Ammon's horn (tissue), 1 donor: ENCODE measurements at places on chromosomes 3 and 15.
A peak's percentile ranks its signal among the peaks of the same experiment; 100 is the strongest.

- no peak for DNase-seq
These were observed 3.3 kb upstream of the SLC38A3 start for GRCh38 chr3:50201573-50202315.

DNA sequence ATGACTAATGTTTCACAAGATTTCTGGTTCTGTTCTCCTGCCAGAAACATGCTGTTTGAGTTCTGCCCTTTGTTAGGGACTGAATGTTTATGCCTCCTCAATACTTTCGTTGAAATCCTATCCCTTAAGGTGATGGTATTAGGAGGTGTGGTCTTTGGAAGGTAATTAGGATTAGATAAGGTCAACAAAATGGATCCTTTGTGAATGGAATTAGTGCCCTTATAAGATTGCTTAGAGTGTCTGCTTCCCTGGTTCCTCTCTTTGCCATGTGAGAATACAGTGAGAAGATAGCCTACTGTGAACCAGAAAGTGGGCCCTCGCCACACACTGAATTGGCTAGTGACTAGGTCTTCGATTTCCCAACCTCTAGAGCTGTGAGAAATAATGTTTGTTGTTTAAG, 621.4 kb upstream of the ALCAM start:
- DNase-seq, result no peak

DNA sequence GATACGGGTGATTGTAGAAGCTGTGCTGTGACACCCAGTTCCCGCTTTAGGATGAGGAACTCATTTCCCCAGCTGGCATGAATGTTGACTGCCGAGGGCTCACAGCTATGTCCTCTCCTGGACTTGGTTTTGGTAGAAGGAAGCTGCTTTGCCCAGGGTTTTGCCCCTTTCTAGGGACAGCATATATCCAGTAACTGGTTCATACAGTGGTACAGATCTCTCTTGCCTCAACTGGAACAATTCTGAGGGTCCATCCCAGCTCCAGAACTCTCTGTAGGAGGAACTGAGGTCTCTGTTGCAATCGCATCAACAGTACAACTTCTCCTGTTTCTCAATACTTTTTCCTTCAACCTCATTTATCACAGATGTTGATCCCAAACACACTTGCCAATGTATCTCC, 54.5 kb upstream of the FNDC3B start:
- DNase-seq, result peak; percentile 64

DNA sequence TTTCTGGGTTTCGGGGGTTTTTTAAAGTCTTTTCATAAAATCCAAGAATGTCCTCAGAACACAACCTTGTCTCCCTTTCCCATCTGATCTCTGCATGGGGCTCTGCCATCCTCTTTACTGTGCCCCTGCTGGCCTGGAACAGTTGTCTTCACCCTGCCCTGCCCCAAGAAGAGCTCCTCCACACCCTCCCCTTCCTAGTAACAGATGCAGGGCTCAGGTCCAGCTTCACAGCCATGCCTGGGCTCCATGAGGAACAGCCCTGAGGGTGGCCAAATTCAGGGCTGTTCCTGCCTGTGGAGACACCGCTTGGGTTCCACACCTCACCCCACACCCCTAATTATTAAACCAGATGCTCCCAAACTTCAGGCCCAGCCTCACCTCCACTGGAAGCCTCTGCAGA, 12.9 kb upstream of the ULK3 start:
- no peak for DNase-seq

DNA sequence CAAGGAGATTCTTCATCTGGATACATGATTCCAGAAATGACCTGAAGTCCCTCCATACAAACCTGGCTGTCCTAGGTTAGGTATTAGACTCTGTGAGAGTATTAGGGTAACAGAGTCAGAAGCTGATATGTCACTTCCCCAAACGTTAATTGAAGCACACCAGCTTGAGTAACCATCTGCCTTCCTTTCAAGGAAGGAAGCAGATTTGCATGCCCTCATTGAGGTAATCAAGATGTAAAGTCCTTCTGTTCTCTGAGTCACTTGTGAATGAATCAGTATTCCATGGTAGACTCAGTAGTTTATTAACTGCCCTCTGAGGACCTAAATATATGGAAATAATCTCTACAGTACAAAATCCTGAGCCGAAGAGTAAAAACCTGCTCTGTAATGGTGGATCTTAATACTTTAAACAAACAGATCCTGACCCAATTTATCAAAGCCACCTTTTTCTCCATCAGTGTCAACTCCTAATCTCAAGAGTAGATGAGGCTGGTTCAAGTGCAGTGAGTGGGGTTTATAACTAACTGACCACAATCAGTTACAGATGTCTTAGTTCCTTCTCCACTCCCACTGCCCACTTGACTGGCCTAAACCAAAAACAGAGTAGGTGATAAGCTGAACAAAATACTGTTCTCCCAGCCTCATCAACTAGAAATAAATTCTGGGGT, 246.2 kb upstream of the CHRM5 start:
- no peak for DNase-seq

DNA sequence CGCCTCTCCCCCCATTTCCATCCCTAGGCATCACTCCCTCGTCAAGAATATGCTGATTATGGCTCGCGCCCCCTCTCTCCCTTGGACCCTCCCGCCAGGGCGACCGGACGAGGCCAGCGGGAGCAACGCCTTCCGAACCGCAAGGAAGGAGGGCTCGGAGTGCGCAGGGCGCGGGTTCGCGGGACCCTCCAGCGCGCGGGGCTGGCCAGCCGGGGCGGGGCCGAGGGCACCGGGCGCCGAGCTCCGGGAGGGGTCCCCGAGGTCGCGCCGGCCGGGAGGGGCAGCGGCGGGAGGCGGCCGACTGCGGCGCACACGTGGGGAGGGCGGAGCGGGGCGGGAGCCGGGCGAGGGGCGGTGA, 483 bp downstream of the EHD4 start:
- DNase-seq, result no peak

DNA sequence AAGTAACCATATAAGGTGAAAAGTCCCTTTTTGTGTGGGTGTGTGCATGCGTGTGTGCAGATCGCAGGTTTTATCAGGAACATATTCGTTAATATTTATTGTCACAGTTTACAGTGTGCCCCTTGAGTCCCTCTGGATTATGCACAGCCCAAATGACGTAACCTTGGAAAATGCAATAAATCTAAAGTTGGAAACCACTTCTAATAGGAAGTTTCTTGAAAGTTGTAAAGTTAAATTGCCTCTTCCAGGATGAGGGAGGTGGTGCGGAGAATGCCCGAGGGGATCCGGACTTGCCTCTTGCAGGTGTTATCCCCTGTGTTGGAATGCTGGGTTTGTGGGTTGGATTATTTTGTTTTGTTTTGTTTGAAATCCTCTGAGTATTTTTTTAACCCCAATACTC, 143.3 kb downstream of the CMSS1 start:
- DNase-seq, result no peak

DNA sequence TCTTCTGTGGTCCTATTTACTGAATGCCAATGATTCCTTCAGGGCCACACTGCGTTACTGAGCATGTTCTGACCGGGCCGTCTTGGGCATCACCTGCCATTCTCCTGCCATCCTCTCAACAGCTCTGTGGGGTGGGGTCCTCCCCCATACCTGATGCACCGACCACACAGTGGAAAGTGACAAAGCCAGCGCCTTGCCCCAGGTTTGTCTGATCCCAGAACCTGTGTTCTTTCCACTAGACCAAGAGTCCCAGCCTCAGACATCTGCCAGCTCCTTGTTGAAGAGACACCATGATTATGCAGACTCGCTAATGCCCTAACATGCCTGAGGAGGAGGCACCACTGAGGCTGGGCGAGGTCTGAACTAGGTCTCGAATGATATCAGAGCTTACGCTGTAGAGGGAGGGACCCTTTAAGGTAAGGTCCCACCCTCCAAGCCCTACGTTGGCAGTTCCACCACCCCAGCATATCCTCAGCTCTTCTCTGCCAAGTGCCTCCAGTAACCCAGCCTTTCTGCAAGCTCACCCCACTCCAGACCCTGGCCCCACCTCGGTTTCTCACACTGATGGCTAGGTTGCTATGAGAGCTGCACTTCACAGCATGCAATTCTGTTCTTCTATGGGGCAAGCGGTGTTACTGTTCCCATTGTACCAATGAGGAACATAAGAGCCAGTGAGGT, 29.8 kb upstream of the PLXNA1 start:
- DNase-seq, result no peak

DNA sequence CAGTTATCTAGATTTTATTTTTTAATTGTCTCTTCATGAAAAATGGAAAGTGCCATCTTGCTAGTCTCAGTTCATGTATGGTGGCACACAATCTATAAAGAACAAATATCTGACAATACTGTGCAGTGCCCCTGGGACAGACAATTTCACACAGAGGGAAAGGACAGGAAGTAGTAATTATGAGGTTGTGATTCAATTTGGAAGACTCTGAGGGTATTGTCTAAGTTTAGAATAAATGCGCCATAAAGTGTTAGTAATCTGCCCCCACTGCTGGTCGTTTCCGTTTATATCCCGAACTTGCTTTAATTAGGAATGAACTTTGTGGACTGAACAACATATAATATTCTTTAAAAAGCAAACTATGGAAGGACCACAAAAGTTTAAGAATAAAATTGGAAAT, 196.4 kb upstream of the SLC24A5 start:
- no peak for DNase-seq

DNA sequence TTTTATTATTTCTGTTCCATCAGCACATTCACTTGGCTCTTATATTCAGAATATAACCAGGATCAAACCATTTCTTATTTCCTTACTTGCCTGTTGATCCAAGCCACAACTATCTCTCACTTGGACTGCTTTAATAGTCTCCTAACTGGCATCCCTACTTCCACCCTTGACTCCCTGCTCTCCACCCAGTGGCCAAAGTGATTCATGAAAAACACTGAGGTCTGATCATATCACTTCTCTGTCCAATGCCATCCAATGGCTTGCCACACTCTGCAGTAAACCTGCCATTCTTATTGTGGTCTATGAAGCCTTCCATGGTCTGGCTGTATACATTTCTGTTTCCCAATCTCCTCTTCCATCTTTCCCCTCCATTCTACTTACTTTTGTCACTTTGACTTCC, 576.1 kb downstream of the PDCD6IP start:
- no peak for DNase-seq

- no peak for DNase-seq
These were observed 15.0 kb downstream of the ATR start for GRCh38 chr3:142563496-142563997.

DNA sequence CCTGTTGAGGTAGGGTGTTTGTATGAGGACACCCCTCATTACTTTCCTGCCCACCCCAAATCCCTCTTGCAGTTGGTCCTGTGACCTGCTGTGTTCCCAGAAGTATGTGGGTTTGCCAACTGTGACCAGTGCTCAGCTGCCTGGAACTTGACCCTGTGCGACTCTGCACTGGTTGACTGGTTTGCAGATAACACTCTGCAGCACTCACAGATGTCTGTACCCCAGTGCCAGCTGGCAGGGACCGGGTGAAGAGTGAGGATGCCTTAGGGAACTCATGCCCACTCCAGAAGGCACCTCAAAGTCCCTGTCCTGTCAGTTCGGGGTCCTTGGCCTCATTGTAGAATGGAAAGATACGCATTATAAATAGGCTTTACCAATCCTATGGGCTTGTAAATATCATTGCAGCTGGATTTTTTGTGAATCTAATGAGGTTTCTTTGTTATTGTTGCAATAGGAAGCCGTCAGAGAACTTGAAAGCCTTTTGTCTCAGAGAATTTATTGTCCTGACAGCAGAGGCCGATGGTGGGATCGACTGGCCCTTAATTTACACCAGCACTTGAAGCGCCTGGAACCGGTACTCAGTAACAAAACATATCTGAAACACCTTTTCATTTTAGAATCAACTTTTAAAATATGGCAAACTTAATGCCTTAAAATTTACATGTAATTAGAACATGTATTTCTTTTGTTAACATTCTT, 18.2 kb downstream of the FAN1 start:
- peak; percentile 84 for DNase-seq

- DNase-seq, result no peak
These were observed 180.6 kb downstream of the EPHA6 start for GRCh38 chr3:96994988-96995387.

- peak; percentile 71 for DNase-seq
These were observed 672 bp upstream of the KY start for GRCh38 chr3:134651347-134652041.

DNA sequence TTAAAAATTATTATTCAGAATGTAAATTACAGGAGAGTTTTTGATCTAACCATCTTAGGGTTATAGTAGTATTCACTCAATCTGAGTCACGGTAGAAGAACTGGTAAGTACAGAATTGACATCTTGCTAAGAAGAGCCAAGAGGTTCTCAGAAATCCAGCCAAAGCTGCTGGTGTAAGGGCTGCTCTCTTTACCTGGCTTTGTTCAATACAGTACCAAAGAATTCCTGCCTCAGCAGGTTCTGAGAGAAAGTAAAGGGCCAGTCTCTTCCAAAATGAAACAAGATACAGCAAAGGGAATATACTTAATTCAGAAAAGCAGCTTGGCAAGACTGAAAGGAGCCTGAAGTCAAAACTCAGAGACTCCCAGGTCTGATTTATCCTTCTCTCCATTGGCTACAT, 193.1 kb downstream of the TNIK start:
- no peak for DNase-seq

DNA sequence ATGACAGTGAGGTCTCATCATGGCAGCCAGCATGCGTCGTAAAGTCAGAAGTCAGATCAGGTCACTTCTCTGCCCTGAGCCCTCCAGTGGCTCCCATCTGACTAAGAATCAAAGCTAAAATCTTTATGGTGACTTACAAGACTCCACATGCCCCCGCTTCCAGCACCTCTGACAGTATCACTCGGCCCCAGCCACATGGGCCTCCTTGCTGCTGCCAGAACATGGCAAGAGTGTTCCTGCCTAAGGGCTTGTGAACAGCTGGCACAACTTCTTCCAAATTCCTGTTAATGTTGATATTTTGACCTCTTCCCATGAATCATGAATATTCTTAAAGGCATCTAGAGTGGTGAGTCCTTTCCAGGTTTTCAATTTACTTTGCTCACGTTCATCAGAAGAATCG, 20.5 kb downstream of the POLR2M start:
- DNase-seq, result no peak

- DNase-seq, result no peak
These were observed 41.0 kb upstream of the SATB1 start for GRCh38 chr3:18466136-18466535.

DNA sequence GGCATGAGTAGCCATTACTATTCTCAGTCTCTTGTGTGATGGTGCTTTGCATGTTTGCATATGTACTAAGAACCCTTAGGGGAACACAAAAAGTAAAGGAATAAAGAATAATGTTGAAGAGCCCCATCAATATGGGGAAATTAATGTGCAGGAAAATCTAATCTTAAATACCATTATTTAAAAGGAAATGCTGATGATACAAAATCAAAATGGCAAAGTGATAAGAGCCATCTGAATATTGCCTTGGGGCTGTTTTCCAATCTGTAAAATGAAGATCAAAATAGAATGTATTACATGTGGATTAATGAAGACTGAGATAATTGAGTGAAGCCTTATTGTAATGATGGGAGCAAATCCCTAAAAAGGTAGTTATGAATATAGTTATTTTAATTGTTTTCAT, 771.4 kb downstream of the GRM7 start:
- DNase-seq, result no peak

DNA sequence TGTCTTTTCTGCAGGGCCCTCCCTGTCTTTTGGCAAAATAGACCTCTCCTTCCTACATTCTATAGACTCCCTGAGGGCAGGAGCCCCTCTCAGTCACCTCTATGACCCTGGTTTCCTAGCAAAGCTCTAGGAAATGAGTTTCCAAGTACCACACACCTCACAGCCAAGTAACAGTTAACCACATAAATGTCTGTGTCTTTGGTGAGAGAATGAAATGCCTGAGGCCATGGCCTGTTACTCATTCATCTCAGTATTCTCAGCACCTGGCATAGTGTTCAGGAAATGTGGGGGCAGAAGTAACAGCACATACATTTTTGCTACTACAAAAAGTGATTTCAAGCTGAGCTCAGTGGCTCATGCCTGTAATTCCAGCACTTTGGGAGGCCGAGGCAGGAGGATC, 21.0 kb downstream of the RFT1 start:
- no peak for DNase-seq
